ENCODE measurements at places on chromosomes 3 and 15.

GRCh38 chr3:55090291-55090690, 162.4 kb upstream of the LRTM1 start:
- no peak for DNase-seq

DNA sequence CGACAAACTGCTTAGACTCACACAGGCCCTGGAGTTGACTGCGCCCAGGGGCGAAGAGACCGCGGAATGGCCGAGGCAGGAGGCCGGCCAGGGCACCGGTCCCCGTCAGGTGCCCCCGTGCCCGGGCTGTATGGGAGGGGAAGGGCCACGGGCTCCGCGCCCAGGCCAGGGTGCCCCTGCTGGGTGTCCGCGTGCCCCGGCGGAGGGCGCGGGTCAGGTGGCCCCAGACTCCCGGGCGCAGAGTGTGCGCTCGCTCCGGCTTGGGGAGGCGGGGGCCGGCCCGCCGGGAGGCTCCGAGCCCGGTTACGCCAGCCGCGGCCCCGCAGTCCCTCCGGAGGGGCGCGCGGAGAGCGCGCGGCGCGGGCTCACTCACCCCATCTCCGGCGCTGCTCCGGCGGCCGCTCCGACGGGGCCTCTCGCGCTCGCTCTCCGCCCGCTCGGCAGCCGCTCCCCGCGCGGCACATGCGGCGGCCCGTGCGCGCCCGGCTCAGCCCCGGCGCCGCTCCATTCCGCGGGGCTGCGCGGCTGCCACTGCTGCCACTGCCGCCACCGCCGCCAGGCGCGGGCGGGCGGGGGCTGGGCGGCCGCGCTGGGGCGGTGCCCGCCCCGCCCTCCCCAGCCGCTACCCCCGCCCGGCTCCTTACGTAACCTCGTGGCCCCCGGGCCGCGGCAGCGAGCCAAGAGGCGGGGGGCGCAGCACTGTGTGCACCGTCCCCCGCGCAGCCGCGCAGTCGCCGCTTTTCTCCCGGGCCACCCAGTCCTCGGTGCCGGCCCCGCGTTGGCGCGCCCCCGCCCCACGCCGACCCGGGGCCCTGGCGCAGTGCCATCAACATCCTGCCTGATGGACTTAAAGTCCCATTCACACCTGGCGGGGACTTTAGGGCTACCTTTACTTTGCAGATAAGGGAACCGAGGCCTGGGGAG, at the start of gene HOMER2:
Gene HOMER2 (minus strand): TSS at position 563 of the 924 bp plus-strand sequence. CDS start 185 bp downstream, at position 378.
- DNase-seq = no peak

DNA sequence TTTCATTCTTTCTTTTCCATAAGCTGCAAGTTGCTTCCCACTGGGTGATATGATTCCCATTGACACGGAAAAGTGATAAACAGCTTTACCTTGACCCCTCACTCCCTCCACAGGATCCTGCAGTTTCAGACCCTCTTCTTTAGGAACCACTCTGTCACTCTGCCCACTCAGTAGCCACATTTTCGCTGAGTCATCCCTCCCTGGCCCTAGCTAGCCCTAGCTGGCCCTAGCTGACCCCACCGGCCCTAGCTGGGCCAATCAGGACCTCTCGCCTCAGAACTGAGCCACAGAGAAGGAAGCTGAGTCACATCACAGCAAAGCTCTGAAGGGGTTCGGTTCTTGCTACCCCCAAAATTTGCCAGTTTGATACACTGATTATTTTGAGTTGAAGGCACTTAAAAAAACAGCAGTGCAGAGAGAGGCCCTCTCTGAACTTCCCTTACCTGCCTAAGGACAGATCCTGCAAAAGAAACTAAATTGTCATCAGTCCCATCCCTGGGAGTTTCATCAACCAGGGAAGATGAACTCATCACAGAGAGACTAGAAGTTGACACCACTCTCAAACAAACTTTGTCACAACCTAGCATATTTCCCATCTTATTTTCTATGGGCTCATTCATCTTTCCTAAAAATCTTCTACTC, 233.5 kb upstream of the PROK2 start:
- DNase-seq = no peak

DNA sequence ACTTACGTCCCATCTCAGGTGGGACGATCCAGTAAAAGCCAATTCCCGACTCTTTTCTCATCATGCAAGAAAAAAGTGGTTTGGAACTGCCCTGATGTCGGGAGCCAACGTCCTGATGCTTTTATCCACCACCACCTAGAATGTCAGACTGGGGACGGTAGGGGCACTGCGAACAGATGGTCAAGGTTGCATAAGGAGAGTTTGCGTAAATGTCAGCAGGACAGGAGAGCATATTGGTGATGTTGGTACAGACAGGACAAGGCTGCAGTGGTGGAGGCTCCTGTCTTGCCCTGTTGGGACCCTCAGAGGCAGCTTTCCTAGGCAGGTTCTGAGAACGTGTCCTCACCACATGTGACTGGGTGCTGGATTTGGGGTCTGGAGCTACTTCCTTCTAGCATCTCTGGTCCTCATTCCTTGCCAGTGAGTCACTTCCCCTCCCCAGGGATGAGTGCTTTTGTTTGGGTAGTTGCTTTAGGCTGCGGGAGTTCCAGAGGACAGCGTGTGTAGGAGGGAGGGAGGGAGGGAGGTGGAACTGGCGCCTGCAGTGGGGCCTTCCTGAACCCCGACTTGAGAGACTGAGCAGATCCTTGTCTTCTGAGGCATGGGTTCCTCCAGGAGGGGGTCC, 21.0 kb downstream of the THSD4 start:
- DNase-seq = peak; percentile 66

DNA sequence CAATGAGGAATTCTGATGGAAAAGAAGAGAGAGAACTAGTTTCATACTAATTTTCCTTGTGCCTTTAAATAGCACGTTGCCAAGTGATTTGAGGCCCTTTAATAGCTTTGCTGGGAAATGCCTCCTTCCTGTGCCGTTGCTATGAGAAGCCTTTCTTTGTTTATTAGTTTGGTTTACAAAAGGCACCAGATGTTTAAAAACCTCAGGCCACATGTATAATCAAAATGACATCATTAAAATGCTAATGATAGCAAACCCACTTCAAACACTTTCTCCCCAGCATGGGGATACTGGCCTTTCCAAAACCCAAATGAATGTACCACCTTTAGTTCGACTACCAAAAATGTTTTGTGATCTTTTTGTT, 50.0 kb upstream of the TBC1D23 start:
- peak; percentile 13 for DNase-seq

GRCh38 chr15:58361273-58361759, 70.5 kb upstream of the LIPC start:
- DNase-seq = no peak
